ENCODE measurements at places on chromosomes 2 and 18.

DNA sequence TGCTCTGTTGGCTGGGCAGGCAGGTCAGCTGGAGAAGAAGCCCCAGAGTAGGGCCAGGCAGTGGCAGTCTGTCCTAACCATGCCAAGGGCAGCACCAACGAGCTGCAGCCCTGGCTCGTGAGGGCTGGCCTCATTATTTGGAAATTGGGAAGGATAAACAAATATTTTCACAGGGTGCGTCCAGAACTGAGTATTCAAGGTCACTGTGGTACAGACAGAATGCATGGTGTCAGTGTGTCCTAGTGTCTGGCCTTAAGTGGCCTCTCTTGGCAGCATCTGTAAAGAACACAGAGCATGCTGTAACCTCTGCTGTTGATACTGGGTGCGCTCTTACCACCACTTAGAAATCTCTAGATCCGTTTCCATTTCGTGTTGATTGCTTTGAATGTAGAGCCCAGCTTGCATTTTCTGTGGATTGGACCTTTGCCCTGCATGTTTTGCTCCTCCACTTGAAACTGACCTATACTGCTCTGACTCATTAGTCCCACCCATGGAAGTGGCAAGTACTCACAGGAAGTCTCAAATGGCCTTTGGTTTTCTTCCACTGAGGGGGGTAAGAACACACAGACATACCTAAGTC, 88.2 kb downstream of the GREB1L start:
- ATAC-seq = no peak

DNA sequence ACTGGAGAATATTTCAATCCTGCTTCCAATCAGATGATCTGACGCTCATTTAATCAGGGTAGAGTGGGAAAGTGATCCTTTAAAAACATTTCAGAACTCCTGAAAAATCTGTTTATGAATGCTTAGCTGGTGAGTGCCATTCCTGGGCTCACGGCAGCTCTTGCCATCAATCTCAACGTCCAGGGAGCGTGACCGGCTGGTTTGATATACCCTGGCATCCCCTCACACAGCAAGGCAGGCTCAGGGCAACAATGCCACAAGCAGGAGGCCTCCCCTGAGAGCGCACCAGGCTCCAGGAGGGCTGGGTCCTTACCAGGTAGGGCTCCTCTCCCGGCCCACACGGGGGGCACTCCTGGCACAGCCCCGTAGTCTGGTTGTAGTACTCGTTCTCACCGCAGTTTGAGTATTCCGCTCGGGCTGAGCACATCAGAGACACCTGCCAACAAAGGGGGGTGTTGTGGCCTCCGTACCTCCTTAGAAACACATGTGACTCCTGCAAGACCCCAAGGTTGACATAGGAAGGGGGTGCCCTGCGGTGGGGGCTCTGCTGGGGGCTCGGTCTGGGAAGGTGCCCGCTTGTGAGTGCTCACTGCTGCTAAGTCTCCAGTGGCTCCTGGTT, 59.1 kb downstream of the EDAR start:
- ATAC-seq = no peak

DNA sequence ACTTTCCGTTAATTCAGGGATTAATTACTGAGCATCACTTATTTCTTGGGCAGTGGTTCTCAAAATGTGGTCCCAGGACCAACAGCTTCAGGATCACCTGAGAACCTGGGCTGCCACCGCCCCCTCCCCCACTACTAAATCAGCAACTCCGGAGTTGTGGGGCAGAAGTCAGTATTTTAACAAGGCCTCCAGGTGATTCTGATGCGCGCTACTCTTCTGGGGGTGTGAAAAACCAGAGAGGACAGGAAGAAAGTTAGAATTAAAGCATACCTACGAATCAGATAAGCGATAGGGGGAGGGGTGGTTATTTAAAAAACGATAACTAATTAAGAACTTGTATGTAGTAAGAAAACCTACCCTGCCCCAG, 319 bp downstream of the ZSCAN30 start:
- peak; percentile 10 for ATAC-seq

DNA sequence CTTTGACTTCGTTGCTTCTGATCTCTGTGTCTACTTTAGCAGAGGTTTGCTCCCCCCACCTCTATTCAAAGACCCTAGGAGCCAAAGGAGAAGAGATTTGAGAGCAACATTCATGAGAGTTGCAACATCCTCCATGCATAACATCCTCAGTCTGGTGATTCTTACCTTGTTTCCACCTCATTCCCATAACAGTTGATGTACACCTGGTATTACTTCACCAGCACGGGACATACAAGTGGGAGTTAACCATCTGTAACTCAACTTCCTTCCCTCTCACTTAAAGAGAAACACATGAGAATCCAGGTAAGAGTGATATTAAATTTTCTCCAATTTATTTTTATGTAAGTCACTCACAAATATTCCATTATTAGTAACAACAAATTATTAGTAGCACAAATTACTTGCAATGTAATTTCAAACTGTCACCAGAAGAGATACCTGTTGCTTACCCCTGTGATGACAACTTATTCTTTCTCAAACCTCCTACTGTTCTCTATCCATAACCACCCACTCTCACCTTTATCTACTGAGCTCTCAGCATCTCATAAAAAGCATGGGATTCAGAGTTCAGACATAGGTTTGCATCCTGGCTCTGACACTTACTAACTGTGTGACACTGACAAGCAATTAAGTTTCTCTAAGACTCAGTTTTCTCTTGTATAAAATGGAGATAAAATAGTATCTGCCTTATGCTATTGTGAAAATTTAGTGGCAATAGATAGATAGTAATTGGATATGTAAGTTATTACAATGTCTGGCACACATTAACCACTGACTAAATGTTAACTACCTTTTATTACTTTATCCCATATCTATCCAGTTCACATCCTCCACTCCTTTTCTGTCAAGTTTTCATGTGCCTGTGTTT, 184.6 kb upstream of the SRD5A2 start:
- ATAC-seq = no peak

- ATAC-seq = no peak
Measured at GRCh38 chr18:41353777-41354528, 601.1 kb upstream of the PIK3C3 start.

- ATAC-seq = no peak
Measured at GRCh38 chr2:15498554-15498953, 62.6 kb downstream of the NBAS start.

DNA sequence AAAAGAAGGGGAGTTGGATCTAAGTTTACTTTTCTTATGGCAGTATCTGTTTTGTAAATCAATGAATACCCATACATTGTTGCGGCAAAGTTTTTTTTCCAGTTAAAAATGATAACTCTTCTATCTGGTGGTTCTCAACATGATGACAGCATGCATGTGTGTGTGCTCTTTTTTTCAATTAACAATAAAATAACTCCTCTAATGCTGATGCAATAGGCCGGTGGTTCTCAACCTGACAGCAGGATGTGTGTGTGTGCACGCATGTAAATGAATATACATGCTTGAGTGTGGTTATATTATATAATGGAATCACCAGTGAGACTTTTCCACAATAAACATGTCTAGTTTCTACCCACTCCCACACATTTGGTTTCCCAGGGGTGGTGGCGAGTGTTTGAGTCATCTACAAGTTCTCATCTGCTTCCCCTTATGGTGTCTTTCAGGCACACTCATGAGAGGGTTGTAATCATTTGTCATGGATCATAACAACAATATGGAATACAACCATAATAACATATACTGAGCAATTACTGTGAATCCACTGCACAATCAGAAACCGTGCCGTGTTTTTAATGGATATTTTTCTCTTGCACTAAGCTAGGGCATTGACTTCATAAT, 31.2 kb downstream of the PARD3B start:
- no peak for ATAC-seq

DNA sequence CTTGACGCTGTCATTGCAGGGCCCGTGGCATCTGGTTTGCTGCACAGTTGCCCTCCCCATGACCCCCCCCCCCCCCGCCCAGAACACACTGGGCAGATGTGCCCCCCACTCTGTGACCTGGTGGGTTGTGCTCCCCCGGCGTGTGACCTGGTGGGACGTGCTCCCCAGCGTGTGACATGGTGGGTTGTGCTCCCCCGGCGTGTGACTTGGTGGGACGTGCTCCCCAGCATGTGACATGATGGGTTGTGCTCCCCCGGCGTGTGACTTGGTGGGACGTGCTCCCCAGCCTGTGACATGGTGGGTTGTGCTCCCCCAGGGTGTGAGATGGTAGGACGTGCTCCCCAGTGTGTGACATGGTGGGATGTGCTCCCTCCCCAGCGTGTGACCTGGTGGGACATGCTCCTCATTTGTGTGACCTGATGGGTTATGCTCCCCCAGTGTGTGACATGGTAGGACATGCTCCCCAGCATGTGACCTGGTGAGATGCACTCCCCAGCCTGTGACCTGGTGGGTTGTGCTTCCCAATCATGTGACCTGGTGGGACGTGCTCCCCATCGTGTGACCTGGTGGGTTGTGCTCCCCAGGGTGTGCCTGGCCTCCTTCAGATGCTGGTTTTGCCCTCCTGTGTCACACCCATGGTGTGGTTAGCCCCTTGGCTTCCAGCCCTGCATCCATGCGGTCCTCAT, 213.7 kb downstream of the AGAP1 start:
- ATAC-seq = no peak

GRCh38 chr2:68319398-68320117, at the start of gene CNRIP1:
TSS of gene CNRIP1 (minus strand) at chr2:68319949. CDS start at chr2:68319400, 549 bp downstream.
- peak; percentile 82 for ATAC-seq

DNA sequence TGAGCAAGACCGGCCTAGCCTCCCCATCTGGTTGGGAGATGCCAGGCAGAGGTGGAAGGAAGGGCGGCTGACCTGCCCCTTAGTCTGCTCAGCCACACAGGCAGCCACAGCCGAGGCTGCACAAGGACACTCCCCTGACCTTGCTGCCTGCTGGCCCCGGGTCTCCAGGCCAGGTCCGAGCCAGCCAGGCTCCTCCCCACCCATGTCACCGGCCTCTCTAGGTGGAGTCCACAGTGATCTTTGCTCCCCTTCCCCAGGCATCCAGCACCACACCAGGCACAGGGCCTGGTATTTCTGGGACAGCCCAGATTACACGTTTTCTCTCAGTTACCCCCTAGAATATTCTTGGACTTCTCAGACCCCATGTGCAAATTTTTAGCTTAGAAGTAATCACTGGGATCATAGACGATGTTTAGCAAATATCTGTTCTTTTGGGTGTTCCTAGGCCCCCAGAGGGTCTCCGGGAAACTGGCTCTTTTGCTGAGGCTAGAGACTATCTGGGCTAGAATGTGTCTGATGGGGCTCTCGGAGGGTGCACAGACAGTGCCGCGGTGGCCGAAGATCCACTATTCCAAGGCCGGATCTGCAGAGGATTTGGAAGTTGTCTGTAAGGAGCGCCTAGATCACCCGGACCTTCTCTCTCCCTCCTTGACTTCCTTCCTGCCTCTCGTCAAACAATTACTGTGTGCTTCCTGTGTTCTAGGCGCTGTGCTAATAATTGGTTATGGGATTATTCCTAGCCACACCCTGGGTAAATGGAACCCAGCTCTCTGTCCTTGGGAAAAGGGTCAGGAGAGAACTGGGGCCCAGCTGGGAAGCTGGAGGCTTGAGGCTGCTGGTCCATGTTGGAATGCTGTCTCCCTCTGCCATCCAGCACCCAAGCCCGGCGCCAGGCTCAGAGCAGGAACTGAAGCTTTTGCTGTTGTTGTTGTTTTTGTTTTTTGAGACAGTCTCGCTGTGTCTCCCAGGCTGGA, 46.9 kb downstream of the ODC1 start:
- no peak for ATAC-seq

DNA sequence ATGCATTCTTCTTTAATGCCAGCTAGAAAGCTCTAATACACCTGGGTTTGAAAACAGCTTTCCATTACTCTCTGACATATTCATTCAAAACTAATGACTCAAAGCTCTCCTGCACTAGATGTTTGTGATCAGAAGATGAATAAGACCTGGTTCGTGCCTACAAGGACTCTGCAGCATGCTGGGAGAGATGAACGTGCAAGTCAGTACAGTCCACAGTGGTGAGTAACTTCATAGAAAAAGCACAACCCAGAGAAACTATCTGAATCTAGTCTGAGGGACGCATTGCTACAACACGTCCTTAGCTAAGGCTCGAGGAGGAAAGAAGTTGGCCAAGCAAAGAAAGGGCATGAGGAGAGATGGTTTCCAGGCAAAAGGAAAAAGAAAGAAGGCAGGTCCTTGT, 234.3 kb downstream of the OSR1 start:
- peak; percentile 50 for ATAC-seq

GRCh38 chr2:53509831-53510388, 257.7 kb upstream of the CHAC2 start:
- ATAC-seq = no peak

- ATAC-seq = no peak
Measured at GRCh38 chr18:26646901-26647300, 98.5 kb upstream of the KCTD1 start.

DNA sequence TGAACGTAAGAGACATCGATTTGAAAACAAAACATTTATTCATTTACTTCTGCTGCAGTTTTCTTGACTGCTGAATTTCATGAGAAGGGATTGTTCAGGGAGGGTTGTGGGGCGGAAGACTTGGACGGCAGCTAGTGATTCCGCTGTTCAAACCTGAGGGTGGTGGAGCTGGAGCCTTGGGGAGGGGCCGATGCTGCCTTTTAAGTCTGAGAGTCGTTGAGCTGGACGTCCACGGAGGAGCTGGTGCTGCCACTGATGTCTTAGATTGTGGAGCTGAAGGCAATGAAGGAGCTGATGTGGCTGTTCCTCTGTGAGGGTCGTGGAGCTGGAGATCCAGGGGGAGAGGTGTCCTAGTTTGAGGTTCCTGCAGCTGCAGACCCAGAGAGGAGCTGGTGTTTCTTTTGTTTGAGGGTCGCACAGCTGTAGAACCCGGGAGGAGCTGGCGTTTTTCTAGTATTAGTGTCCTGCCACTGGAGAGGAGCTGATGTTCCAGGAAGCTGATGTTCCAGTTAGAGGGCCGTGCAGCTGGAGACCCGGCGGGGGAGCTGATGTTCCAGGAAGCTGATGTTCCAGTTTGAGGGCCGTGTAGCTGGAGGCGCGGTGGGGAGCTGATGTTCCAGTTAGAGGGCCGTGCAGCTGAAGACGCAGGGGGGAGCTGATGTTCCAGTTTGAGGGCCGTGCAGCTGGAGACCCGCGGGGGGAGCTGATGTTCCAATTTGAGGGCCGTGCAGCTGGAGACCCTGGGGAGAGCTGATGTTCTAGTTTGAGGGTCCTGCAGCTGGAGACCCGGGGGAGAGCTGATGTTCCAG, 150.9 kb downstream of the RTP5 start:
- ATAC-seq = no peak

GRCh38 chr18:74608681-74609080, 11.0 kb downstream of the ZNF407 start:
- no peak for ATAC-seq

DNA sequence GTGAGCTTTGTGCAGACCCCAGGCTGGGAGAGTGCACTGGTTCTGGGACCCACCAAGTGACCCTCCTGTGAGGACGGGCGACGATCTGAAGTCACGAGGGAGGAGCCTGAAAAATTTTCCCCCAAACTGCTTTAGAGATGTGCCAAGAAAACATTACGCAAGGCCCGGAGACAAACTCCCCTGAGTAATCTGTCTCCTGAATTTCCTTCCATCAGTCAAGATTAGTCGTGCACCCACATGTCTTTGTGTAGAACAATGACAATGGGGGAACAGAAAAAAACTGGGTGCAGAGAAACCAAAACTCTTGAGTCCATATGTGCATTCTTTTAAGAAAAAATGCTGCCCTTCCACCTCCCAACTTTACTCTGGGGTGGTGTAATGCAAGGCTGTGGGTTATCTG, 12.6 kb upstream of the NCK2 start:
- no peak for ATAC-seq

Data from SK-N-SH treated with all-trans-retinoic acid at 6 μM for 48 hours (cell line).